Activated CD4-positive, alpha-beta T cell treated with anti-CD3 and anti-CD28 coated beads, Interleukin-2, amount 50 U/mL, for 1 hour (primary cell): ENCODE measurements at places on chromosomes 2 and 18.

GRCh38 chr2:107358362-107358761 is 468.3 kb upstream of the RGPD4 start:
- DNase-seq, result no peak

DNA sequence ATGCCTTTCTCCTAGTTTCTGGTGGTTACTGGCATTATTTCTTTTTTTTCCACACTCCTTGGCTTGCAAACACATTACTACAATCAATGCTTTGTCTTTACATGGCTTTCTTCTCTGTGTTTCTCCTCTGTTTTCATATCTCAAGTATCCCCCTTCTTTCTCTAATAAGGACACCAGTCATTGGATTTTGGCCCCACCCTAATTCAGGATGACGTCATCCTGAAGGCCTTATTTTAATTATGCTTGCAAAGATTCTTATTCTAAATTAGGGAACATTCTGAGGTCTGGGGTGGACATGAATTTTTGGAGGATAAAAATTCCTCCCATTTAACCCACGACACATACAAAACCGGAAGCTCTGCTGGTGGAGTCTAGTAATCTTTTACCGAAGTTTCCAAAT is 1556.6 kb downstream of the DPP10 start:
- no peak for DNase-seq

DNA sequence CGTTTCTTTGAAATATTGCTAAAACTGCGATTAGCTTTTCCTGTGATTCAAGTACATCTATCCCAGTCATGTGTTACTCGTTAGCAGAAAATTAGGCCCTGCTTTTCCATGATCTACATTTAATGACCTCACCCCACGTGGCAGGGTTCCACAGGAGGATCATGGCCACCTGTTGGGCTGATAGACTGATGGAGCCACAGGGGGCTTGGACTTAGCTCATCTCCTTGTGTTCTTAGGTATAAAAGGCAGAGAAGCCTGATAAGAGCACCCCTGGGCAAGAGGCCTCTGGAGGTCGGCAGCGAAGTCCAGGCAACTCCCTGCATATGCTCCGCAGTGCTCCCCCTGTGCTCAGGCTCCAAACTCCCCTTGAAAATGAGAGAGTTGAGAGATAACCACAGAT is 12.9 kb downstream of the FZD7 start:
- DNase-seq, result no peak

- DNase-seq, result no peak
Measured at GRCh38 chr2:217177720-217178119, 317.9 kb upstream of the TNP1 start.

- no peak for DNase-seq
Measured at GRCh38 chr2:216911886-216912285, 52.0 kb upstream of the TNP1 start.

GRCh38 chr2:135913727-135914365 is 37.6 kb upstream of the MCM6 start:
- DNase-seq, result peak; percentile 36

DNA sequence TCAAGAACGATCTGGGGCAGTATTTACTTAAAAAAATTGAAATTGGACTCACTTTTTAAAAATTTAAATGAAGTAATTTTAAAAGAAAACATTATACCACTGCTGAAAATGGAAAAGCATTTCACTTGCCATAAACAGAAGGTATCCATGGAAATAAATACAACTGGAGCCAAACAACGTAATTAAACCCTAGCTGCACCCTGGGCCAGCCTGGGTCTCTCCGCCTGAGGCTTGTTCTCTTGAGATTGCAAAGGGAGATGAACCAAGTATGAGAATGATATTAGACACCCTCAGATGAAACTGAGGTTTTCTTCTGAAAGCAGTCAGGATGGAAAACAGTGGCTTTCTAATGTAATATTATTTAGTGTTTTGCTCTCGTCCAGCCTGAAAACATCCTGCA is 264.4 kb downstream of the KCNE4 start:
- no peak for DNase-seq

GRCh38 chr2:182355815-182356214 is 71.0 kb downstream of the PDE1A start:
- no peak for DNase-seq
